HS-5 (cell line): ENCODE measurements at places on chromosomes 5 and 9.

DNA sequence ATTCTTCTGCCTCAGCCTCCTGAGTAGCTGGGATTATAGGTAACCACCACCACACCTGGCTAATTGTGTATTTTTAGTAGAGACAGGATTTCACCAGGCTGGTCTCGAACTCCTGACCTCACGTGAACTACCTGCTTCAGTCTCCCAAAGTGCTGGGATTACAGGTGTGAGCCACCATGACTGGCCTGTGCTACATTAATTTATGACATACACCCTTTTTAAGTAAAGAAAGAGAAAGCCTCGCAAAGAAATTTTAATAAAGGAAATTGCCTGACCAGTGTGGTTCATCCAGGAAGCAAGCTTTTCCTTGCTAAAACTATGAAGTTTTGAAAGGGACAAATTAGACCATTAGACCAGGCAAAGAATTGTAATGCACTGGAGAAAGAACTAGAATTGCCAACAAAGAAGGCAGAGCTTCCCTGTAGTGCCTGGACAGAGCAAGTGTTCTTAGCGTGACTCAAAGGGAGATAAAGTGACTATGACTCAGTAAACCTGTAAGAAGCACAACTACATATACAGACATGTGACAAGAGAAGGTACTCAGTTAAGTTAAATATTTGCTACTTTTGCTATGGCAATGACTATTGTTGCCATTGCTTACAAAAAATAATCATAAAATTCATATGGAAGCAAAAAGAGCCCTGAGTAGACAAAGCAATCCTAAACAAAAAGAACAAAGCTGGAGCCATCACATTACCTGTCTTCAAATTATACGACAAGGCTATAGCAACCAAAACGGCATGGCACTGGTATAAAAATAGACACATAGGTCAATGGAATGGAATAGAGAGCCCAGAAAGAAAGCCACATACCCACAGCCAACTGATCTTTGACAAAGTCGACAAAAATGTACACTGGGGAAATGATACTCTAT, 54.6 kb downstream of the FYB1 start:
- no peak for DNase-seq

GRCh38 chr5:107415762-107416161, 255.0 kb downstream of the EFNA5 start:
- DNase-seq = no peak

DNA sequence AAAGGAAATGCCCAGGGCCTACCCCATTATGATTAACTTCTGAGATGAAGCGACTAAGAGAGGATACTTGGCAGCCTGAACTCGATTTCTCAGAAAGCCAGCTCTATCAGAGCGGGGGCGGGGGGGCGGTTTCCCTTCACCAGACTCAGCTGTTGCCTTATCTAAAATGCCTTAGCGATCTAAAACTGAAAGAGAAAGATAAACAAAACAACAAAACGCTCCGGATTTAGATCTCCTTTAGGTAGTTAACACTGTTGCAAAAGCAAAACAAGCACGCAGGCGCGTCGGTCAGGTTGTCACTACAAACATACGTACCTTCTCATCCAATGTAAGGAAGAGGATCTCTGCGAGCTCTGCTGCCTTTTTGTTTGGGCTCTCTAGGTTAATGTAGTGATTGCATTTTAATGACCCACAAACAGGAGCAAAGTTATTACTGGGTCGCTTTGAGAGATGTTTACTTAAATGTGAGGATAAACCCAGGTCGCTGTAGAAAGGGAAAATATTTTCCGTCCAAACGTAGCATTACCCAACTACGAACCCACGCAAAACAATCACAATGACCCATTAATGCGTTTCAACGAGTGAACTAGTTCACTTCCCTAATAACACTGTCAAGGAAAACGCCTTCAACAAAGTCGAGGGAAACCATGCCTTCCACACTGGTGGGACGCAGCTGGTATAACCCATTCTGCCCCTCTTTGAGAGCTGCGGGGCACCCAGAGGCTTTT, 982 bp downstream of the EPB41L4A start:
- no peak for DNase-seq

GRCh38 chr9:112447283-112447761, 39.3 kb upstream of the KIAA1958 start:
- peak; percentile 20 for DNase-seq

GRCh38 chr5:113678924-113679575, 165.6 kb downstream of the YTHDC2 start:
- peak; percentile 31 for DNase-seq

GRCh38 chr9:104993291-104993963, 65.5 kb upstream of the ABCA1 start:
- DNase-seq = no peak

GRCh38 chr5:124652514-124652819, 94.0 kb downstream of the ZNF608 start:
- DNase-seq = no peak
